Activated B cell treated with CpG ODN at 0.5 μM for 24 hours (primary cell): ENCODE measurements at places on chromosomes 3 and 15. TPM values are rescaled to one million over a fixed set of nuclear protein-coding genes. Genes with fewer than 3 reads are reported as not detected.

GRCh38 chr3:28637742-28638141 lies 289.1 kb upstream of the AZI2 start:
- DNase-seq: no peak

GRCh38 chr3:138747225-138747624 lies 87.5 kb downstream of the PIK3CB start:
- no peak for DNase-seq

DNA sequence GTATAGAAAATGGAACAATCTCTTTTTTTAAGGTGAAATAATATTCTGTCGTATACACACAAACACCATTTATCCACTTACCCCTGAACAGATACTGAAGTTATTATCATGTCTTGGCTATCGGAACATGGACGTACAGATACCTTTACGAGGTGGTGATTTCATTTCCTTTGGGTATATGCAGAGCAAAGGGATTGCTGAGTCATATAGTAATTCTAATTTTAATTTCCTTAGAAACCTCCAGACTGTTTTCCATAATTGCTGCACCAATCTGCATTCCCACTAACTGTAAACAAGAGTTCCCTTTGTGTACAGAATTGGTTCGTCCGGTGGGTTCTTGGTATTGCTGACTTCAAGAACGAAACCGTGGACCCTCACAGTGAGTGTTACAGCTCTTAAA lies 179.4 kb downstream of the SHOX2 start:
- no peak for DNase-seq

Gene CFAP100
- total RNA-seq: not detected in 2 replicates

DNA sequence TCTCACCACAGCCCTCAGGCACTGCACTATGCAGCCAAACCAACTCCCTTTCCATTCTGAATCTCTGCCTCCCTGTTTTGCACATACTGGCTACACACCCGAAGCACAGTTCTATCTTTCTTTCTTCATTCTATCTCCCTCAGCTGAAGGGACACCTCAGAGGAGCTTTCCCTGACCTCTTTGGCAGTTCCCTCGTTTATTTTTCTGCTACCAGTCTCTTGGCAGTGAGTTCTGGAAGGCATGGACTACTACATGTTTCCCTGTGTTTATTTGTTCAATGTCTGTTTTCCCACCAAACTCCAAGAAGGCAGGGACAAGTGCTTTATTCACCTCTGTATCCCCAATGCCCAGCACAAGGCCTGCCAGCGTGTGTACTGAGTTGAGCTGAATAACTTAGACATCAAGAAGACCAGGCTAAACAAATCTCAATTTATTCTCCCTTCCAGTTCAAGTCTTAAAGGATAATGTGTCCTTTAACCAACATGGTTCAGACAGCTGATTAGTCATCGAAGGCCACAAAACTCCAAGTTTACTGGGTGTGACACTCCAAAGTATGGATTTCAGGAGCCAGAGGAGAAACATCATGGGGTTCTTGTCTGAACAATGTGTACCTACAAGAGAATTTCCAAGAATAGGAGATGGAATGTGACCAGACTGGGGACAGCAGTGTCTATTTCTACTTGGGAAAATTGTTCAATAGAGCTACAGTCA lies 260.1 kb upstream of the CTNNB1 start:
- DNase-seq: no peak

- DNase-seq: no peak
These were observed 146.5 kb downstream of the NSMCE3 start for GRCh38 chr15:29123171-29123570.

Gene CRELD1
- total RNA-seq: 26.9 and 30.5 TPM in 2 replicates

- DNase-seq: no peak
These were observed 55.3 kb downstream of the RSRC1 start for GRCh38 chr3:158165141-158165655.

Gene EOGT
- 14.4 and 17.3 TPM in 2 replicates for total RNA-seq

Gene ALDH1A2
- not detected in 2 replicates for total RNA-seq

Gene SLC12A8
- total RNA-seq: 0.58 and 0.81 TPM in 2 replicates

Gene MRPS25
- 72.4 and 85.9 TPM in 2 replicates for total RNA-seq

Gene CTXND1
- not detected in 2 replicates for total RNA-seq

DNA sequence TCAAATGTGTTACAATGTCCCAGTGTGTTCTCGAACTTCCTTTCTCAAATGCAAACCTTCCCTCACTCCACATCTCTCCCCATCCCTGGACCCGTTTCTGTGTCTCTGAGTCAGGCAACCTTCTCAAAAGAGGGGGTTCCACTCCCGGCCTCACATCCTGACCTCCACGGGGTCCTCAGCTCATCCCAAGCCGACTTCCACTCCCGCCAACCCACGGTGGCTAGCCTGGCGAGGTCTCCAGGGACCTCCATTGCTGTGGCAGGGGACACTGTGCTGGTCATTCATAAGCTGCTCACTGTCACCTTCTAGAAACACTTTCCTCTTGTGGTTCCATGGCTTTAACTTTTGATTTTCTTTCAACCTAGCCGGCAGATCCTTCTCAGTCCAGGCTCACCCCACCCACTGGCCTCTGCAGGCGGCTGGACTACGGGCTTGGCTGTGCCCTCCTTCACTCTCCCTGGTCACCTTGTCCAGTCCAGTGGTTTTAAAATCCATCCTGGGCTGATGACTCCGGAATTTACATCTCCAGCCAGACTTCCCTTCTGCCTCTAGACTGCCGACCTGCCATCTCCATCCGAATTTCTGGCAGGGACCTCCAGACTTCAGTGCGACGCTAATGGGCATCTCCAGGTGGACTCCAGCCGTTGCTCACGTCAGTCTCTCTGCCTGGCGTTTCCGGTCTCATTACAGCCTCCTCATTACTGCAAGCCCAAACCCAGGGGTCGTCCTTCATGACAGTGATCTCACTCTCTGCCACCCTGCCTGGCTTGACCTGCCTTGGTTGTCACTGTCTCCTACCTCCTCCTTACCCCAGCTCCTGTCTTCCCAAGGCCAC lies 20.0 kb downstream of the ABTB1 start:
- no peak for DNase-seq

- no peak for DNase-seq
These were observed 41.1 kb upstream of the MYZAP start for GRCh38 chr15:57550640-57551039.

Gene IGSF10
- total RNA-seq: not detected in 2 replicates

GRCh38 chr3:124318014-124318413 lies 326.1 kb upstream of the ROPN1 start:
- DNase-seq: no peak

DNA sequence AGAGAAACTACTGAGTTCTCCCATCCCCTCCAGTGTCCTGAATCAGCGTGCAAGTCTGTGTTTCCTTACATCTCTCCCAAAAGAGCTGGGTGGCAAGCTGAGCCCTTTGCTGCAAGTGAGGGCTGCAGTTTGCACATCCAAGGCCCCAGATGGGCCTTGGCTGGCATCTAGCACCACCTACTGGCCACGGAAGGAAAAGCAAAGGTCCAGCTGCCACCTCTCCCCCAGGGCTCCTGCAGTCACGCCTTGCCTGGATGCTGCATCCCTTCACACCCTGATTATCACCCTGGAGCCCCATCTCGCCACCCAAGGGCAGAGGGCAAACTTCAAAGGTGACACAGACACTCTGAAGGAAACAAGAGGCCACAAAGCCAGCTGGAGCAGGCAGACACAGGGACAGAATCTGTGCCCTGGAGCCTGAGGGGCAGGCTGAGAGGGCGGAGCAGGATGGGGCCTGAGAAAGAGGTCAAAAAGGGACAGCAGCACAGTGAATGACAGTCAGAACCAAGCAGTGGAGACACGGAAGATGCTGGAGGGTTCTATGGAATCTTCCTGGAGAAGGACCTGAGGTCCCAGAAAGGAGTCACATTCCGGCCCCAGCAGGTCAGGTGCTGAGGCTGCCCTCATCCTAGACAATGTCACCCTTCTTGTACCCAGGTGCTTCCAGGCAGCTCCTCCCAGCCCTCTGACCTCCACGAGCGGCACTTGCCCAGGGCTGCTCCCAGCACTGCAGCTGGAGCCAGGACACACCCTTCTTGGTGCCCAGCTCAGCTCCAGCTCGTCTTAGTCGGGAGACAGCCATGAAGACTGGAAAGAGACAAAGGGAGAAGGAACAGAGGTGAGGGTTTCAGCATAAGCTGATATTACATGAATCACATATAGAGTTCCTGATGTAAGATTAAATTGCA lies 18.3 kb upstream of the NTRK3 start:
- DNase-seq: no peak

GRCh38 chr3:127986803-127987202 lies 65.4 kb upstream of the SEC61A1 start:
- no peak for DNase-seq

Gene TRAT1
- not detected in 2 replicates for total RNA-seq

- DNase-seq: no peak
These were observed 7.5 kb downstream of the GORASP1 start for GRCh38 chr3:39099738-39100499.

GRCh38 chr15:64917211-64917610 lies 5.5 kb downstream of the ANKDD1A start:
- no peak for DNase-seq

GRCh38 chr3:46935168-46935858 lies 41.2 kb downstream of the CCDC12 start:
- no peak for DNase-seq

DNA sequence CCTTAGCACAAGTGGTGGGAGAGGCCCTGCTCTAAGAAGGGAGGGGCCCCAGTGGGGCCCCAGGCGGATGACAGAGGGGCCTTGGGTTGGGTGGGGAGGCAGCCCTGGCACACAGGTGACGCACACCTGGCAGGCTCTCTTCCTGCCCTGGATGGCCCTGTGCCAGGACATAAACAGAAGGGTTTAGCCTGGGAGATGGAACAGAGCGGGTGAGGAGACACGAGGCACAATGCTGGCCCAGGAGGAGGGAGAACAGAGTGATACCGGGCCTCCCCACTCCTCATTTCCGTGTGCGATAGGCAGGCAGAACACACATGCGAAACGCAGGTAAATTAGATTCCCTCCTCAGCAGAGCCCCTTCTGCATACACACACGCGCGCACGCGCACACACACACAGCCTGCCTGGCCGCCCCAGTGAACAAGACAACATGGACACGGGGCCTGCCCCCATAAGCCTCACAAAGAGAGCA lies 39.8 kb downstream of the IDH2 start:
- DNase-seq: no peak

DNA sequence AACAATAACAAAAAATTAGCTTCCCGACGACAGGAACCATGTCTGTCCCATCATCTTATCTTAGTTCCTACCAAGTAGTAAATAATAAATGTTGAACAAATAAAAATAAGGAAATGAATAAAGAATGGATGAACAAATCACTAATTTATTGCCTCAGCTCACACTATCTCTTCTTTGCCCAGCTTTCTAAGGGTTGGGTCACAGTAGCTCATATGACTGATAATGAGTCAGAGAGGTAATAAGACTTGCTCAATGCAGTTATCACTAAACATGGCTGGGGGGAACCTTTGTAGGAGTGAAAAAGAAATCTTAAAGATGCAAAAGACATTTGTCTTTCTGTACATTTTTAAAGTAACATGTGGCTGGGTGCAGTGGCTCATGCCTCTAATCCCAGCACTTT lies 182.2 kb downstream of the WDR76 start:
- no peak for DNase-seq

GRCh38 chr3:106587551-106587950 lies 718.7 kb upstream of the CBLB start:
- DNase-seq: no peak

- DNase-seq: no peak
These were observed 86.1 kb downstream of the LIPC start for GRCh38 chr15:58517682-58518525.

Gene ARL6
- total RNA-seq: 2.5 and 4.2 TPM in 2 replicates

Gene C3orf85
- not detected in 2 replicates for total RNA-seq

GRCh38 chr3:13687517-13687943 lies 138.6 kb downstream of the FBLN2 start:
- no peak for DNase-seq

GRCh38 chr3:43894176-43895049 lies 203.7 kb downstream of the ABHD5 start:
- DNase-seq: peak; percentile 43

DNA sequence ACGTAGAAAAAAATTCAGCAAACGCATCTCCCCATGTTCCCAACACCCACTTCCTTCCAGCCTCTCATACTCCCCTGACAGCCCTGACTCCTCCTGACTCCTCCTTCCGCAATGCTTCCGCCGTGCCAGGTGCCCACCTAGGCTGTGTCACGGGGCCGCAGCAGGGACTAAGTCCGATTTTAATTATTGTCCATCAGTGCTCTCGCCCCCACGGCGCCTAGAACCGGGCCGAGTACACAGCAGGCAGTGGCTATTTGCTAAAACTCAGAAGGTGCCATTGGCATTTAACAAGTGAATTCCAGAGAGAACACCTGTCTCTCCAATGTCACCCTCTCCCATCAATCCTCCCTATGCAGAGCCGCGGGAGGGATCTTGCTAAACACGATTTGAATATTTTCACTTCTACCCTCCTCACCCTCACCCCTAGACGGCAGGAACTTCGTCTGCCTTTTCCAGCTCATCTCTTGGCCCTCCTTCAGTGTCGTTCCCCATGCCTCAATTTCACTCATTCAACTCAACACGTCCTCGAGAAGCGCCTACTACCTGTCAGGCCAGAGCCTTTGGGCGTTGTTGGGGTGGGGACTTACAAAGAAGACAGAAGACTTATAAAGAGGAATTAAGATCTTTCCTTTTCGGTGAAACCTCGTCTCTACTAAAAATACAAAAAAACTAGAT lies 11.5 kb upstream of the SHF start:
- peak; percentile 42 for DNase-seq

GRCh38 chr3:21790466-21790865 lies 39.5 kb upstream of the ZNF385D start:
- no peak for DNase-seq

- DNase-seq: no peak
These were observed 16.5 kb downstream of the EMC3 start for GRCh38 chr3:9970020-9970652.

- no peak for DNase-seq
These were observed 162.2 kb downstream of the MYRIP start for GRCh38 chr3:39971559-39972031.
